Tracheal epithelial cell (primary cell): ENCODE measurements at places on chromosomes 11 and 22. TPM values are rescaled to one million over a fixed set of nuclear protein-coding genes. Genes with fewer than 3 reads are reported as not detected.

Gene SLC43A1
- 1.2 and 5.5 TPM in 2 replicates for total RNA-seq

Gene AMBRA1
- 15.3 and 27.7 TPM in 2 replicates for total RNA-seq

Gene IL18
- 30.8 and 91.9 TPM in 2 replicates for total RNA-seq

Gene SLC22A9
- not detected in 2 replicates for total RNA-seq

Gene SCGB1C1
- total RNA-seq = not detected in 2 replicates

Gene KIF18A
- 0.43 and 1.7 TPM in 2 replicates for total RNA-seq
